ENCODE measurements at places on chromosomes 6 and 20.

DNA sequence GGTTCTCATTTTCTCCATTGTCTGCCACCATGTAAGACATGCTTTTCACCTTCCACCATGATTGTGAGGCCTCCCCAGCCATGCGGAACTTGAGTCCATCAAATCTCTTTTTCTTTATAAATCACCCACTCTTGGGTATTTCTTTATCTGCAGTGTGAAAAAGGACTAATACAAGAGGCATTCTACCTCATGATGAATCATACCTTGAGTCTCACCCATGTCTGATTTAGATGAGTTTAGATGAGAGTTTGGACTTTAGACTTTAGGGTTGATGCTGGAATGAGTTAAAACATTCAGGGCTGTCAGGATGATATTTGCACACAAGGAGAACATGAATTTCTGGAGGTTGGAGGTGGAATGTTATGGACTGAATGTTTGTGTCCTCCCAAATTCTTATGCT, 545.6 kb downstream of the C6orf118 start:
- DNase-seq: no peak

DNA sequence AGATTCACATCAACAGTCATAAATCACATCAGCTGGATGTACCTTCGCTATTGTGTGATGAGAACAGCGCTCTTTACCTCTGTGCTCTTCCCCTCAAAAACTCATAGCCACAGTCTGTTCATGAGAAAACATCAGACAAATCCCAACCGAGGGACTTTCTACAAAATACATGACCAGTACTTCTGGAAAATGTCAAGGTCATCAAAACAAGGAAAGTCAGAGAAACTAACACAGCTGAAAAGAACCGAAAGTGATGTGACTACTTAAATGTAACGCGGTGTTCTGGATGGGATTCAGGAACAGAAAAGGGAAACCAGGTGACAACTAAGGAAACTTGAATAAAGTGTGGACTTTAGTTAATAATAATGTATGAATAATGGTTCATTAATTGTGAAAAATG, 112.0 kb upstream of the CBLN4 start:
- no peak for DNase-seq

GRCh38 chr6:122422614-122423267, 23.3 kb downstream of the HSF2 start:
- no peak for DNase-seq

DNA sequence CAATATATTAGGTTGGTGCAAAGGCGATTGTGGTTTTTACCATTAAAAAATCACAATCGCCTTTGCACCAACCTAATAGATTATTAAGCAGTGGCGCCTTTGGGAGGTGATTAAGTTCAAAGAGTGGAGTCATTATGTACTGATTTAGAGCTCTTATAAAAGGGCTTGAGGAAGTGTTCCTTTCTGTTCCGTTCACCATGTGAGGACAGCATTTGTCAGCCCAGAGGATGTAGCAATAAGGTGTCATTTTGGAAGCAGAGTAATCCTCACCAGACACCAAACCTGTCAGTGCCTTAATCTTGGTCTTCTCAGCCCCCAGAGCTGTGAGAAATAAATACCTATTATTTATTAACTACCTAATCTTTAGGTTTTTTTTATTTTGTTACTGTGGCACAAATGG, 542.1 kb upstream of the MAN1A1 start:
- DNase-seq: no peak
